ENCODE measurements at places on chromosomes 4 and X. TPM values are rescaled to one million over a fixed set of nuclear protein-coding genes. Genes with fewer than 3 reads are reported as not detected.

Gene FDCSP
- total RNA-seq, result not detected

Gene GRIA3
- 0.51 TPM for total RNA-seq

Gene TMEM255A
- 1.6 TPM for total RNA-seq

Gene CT47B1
- total RNA-seq, result not detected

Gene FRMD7
- total RNA-seq, result not detected

Gene DRP2
- total RNA-seq, result 0.24 TPM

Gene CXCL6
- total RNA-seq, result not detected

Gene PF4V1
- total RNA-seq, result not detected

Gene GYG2
- total RNA-seq, result 0.05 TPM

Gene TCEAL7
- not detected for total RNA-seq

Gene MGST2
- 19.0 TPM for total RNA-seq

Gene GPR78
- total RNA-seq, result not detected

Gene MAGEA3
- not detected for total RNA-seq

Gene CFP
- total RNA-seq, result 7.2 TPM

Gene CDKL2
- total RNA-seq, result not detected

Gene PCDH11X
- total RNA-seq, result not detected

All from GM12878 (cell line).